ENCODE measurements at places on chromosomes 4 and X. TPM values are rescaled to one million over a fixed set of nuclear protein-coding genes. Genes with fewer than 3 reads are reported as not detected.

The AFM gene
- not detected for total RNA-seq

The RENBP gene
- 4.9 TPM for total RNA-seq

The LANCL3 gene
- 0.95 TPM for total RNA-seq

The FGD1 gene
- 0.24 TPM for total RNA-seq

The PDE6B gene
- total RNA-seq, result 5.8 TPM
